Lung microvascular endothelial cell (primary cell): ENCODE measurements at places on chromosomes 16 and 17. TPM values are rescaled to one million over a fixed set of nuclear protein-coding genes. Genes with fewer than 3 reads are reported as not detected.

DNA sequence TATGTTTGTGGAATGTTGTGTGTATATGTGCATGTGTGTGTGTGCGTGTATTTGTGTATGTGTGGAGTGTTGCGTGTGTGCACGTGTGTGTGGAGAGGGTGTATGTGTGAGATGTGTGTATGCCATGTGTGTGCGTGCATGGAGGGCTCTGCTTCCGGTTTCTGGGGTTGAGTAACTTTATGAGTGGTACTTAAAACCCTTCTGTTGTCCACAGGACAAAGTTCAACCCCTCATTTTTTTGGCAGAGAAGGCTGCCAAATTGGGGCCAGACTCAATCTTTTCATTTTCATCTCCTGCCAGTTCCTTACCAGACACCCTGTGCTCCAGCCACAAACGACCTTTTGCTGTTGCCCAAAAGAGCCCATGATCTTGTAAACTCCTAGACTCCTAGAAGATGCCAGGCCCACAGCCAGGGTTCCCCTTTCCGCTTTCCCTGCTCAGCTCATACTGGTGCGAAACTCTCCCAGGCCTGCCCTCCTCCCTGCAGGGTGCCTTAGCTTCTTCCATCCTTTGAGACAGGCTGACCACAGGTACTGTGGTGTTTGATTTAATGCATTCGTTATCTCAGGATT, 100.2 kb downstream of the CMIP start:
- no peak for DNase-seq

- no peak for DNase-seq
Measured at GRCh38 chr17:38877130-38877851, 7.4 kb downstream of the LASP1 start.

GRCh38 chr16:48864055-48864454, 254.1 kb upstream of the N4BP1 start:
- no peak for DNase-seq

Gene KRT36
- not detected in 2 replicates for total RNA-seq

DNA sequence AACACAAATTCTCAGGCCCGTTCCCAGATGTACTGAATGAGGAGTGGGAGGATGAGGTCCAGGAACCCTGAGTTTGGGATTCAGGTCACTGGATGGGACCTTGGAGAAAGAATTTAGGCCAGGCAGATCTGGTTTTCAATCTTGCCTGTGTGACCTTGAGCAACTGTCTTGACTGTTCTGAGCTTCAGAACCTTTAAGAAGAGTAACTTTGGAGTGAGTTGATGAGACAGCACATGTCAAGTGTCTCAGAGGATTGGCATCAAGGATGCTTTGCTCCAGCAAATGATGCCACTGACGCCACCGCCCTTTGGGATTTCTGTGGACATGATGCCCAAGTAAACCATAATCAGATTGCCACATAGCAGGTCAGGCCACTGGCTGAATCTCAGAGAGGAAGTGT, 56.2 kb upstream of the DNAJA2 start:
- no peak for DNase-seq

GRCh38 chr17:31740611-31741082, 118.4 kb downstream of the COPRS start:
- no peak for DNase-seq

GRCh38 chr17:1076299-1076981, 79.5 kb downstream of the TIMM22 start:
- DNase-seq, result no peak

DNA sequence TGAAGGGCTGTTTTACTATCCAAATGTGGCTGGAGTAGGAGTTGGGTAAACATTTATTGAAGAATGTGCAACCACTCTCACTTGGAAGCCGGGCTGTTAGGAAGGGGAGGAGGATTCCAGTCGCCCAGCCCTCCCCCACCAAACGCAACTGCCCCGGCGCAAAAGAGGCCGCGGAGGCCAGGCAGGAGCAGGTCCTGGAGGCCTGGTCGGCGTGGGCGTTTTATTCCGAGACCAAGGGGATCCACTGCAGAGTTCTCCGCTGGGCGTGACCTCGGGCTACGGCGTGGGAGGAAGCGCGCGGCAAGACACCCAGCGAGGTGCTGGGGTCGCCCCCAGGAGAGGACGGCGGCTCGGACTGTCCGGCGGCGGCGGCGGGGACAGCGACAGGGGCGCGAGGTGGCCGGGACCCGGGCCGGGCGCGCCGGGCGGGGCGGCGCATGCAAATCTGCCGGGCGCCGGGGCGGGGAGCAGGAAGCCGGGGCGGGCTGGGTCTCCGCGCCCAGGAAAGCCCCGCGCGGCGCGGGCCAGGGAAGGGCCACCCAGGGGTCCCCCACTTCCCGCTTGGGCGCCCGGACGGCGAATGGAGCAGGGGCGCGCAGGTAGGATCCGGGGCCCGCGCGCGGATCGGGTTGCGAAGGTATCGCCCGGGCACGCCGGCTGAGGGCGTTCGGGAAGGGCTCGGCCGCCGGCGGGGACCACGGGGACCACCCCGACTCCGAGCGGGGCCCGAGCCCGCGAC, at the start of gene IL4R:
IL4R (plus strand) TSS at position 553 of the 739 bp plus-strand sequence. CDS start 26,230 bp downstream, outside the sequence.
- peak; percentile 82 for DNase-seq

Gene HES7
- 0.22 TPM in 1 of 2 replicates, not detected in the other for total RNA-seq

- peak; percentile 58 for DNase-seq
Measured at GRCh38 chr17:10875984-10876555, 38.2 kb upstream of the PIRT start.

GRCh38 chr17:70577456-70577855, 408.1 kb downstream of the KCNJ2 start:
- DNase-seq, result no peak

- no peak for DNase-seq
Measured at GRCh38 chr17:80008848-80009247, 26.8 kb downstream of the TBC1D16 start.

- no peak for DNase-seq
Measured at GRCh38 chr17:2994441-2994840, 69.0 kb downstream of the OR1D5 start.

DNA sequence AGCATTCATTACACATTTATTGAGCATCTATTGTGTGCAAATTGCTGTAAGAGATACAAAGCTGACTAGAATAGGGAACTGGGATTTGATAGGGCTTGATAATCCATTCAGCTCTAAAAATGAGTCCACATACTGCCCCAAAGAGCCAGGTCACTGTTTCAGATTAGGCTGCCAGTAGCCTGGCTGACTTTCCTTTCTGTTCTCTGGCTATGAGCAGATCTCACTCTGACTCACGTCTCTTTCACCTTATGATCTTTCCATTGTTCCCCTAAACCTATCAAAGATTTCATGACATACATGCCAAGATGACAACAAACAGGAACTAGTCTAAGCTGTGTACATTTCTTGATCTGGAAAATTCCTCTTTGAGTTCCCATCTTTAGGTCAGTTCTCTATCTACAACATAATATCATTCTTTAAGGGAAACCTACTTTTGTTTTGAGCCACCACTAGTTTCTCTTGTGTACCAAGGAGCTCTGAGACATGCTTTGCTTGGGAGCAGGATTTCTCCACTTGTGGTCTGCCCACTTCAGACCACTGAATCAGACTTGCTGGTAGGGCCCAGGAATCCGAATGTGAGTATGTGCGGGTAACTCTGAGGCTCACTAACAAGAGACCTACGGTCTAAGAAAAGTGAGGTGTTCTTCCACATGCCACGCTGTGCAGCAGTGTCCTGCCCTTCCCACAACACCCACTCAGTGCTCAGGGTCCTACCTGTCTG, 40.9 kb upstream of the ICAM2 start:
- DNase-seq, result peak; percentile 90

DNA sequence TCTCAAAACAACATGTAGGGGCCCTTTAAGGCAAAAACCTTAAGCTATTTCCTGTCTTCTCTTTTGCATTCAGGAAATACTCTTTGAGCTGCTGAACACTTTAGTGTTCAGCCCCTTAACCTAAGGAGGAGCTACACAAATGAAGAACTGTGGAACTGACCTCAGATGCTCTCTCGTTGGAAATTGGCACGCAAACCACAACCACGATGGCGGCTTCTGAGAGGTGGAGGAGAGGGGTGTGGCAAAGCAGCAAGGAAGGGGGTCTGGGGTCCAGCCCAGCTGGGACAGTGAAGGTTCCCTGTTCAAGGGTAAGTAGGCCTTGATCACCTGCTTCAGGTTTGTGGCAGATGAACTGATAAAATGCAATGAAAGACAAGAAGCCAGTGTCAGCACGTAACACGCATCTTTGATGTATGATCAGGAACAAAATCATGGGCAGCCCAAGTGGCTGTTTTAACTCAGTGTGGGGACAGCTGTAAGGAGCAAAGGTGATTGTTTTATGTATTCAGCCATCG, 291.6 kb upstream of the TNRC6C start:
- DNase-seq, result no peak

- DNase-seq, result peak; percentile 73
Measured at GRCh38 chr17:19756546-19756945, 8.4 kb upstream of the ALDH3A1 start.

DNA sequence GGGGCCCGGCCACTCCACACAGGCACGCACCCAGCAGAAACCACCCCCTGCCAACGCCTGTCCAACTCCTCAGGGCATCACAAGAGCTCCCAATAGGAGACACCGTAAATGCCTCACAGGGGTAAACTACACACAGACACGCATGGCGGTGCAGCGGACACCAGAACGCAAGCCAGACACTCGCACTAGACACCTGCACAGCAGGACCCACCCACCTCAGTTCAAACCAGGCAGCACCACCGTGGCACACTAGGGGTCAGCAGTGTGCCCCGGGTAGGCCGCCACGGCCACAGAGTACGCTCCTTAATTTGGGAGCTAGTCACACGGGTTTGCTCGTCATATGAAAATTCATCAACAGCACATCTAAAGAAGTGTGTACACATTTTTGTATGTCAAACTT, 3.4 kb downstream of the SLC38A10 start:
- peak; percentile 79 for DNase-seq

GRCh38 chr16:8512941-8513624, 77.2 kb downstream of the TMEM114 start:
- no peak for DNase-seq

Gene MYADML2
- total RNA-seq, result not detected in 2 replicates

Gene TACO1
- total RNA-seq, result 13.3 and 14.6 TPM in 2 replicates

Gene LPO
- total RNA-seq, result not detected in 2 replicates

- no peak for DNase-seq
Measured at GRCh38 chr17:74807925-74808324, 31.8 kb upstream of the NAT9 start.

- no peak for DNase-seq
Measured at GRCh38 chr17:49656247-49656646, 21.6 kb downstream of the SPOP start.

Gene LGALS9B
- not detected in 2 replicates for total RNA-seq

Gene SLC52A1
- under 0.01 and 0.22 TPM in 2 replicates for total RNA-seq

DNA sequence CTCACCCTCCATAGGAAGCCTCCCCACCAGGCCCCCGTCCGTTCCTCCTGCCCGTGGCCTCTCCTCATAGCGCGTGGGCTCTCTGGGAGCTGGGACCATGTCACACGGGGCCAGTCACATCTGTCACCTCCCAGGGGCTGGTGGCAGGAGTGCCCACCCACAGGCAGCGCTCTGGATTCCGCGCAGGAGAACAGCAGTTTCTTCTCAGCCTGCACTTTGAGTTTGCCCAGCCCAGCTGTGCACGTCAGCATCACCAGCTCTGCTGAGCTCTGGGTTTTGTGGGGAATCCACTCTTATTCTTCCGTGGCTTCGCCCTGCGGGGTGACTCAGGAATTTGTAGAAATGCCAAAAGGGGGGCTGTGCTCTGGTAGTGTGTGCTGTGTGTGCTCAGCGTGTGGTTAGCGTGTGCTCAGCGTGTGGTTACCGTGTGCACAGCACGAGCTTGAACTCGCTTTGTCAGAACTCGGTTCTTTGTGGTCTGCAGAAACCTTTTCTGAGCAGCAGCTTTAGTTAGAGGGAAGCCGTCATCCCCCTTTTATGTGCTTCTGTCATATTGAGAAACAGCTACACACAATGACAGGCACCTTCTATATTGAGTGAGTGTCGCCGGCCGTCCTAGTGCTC, 3.2 kb downstream of the ACSF3 start:
- no peak for DNase-seq

- DNase-seq, result no peak
Measured at GRCh38 chr16:67922221-67922620, 9.4 kb downstream of the CTRL start.

DNA sequence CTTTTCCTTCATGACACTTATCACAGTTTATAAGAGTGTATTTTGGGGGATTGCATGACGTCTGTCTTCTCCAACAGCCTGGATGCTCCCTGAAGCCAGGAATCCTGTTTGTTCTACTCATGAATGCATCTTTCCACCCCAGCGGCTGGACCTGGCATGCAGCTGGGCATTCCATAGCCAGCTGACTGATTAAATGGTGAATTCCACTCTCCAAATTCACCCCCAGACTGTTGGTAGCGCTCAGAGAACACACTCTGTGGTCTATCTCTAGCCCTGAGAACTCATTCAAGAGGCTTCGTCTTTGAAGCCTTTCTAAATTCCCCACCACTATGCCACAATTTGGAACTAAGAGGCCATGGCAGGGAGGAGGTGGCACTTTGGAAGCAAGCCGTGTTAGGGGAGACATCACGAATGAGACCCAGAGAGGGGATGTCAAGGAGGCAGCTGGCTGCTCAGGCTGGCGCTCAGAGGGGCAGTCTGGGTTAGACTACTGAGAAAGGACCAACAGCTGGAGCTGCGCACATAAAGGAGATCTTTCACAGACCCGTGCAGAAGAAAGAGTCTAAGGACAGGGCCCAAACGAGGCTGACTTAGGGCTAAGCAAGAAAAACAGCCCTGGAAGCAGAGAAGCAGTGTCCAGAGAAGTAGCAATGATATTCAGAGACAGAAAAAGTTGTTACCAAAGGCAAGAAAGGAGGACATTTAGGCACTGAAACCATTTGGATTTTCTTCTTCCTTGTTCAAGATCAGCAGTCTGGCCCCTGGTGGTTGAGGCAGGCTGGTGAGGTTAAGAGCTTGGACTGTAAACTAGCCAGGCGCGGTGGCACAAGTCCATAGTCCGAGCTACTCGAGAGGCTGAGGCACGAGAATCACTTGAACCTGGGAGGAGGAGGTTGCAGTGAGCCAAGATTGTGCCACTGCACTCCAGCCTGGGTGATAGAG, 42.4 kb upstream of the ZNF629 start:
- DNase-seq, result no peak

- DNase-seq, result no peak
Measured at GRCh38 chr17:55706808-55707773, 15.6 kb downstream of the TMEM100 start.

GRCh38 chr16:14356064-14356463, 274.0 kb downstream of the PARN start:
- no peak for DNase-seq

DNA sequence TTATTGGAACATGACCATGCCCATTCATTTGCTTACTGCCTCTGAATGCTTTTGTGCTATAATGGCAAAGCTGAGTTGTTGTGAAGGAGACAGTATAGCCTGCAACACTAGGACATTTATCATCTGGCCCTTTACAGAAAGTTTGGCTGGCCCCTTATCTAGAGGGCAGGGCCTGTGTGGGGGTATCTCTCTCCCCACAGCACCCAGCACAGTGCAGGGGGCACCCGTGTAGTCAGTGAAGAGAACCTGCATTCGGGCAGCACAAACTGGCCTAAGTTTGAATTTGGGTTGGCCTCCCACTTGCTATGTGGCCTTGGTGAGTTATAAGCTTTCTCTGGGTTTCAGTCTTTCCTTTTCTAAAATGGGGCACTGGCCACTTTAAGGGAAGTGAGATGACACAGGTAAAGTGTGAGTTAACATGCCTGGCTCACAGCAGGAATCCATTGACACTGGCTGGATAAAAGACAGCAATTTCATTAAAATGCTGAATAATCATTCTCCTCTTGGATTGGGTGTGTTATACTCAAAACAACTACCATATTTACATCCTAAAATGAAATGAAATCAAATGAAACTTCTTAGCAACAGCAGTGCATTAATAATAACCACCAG, 12.1 kb downstream of the UBE2O start:
- DNase-seq, result no peak

Gene CCT6B
- total RNA-seq, result 0.20 and 0.44 TPM in 2 replicates

- no peak for DNase-seq
Measured at GRCh38 chr17:81465910-81466309, 46.7 kb downstream of the ACTG1 start.

Gene ITGAX
- under 0.01 and 0.87 TPM in 2 replicates for total RNA-seq

Gene GLP2R
- under 0.01 TPM in 1 of 2 replicates, not detected in the other for total RNA-seq
